ENCODE measurements at places on chromosomes 5 and 9. TPM values are rescaled to one million over a fixed set of nuclear protein-coding genes. Genes with fewer than 3 reads are reported as not detected.

GRCh38 chr5:57302164-57302563, 128.3 kb downstream of the GPBP1 start:
- H3K4me3 ChIP-seq: no peak overlapping the region
- H3K27me3 ChIP-seq: no peaks in the 10 kb centered on the region
- no peaks in the 10 kb centered on the region for H3K36me3 ChIP-seq

- no peak for DNase-seq
- peaks cover 11% of the 10 kb centered on the region for H3K27me3 ChIP-seq
- no peaks in the 10 kb centered on the region for H3K36me3 ChIP-seq
- H3K27ac ChIP-seq: no peak within 1 kb of the TSS
- H3K4me1 ChIP-seq: no peaks in the 10 kb centered on the region
- H3K4me3 ChIP-seq: peak within 1 kb of the TSS; percentile 67
These were observed at the start of gene TUSC1 for GRCh38 chr9:25678147-25678666. Gene TUSC1 (minus strand): TSS chr9:25678444. CDS start chr9:25678312, 132 bp downstream.

DNA sequence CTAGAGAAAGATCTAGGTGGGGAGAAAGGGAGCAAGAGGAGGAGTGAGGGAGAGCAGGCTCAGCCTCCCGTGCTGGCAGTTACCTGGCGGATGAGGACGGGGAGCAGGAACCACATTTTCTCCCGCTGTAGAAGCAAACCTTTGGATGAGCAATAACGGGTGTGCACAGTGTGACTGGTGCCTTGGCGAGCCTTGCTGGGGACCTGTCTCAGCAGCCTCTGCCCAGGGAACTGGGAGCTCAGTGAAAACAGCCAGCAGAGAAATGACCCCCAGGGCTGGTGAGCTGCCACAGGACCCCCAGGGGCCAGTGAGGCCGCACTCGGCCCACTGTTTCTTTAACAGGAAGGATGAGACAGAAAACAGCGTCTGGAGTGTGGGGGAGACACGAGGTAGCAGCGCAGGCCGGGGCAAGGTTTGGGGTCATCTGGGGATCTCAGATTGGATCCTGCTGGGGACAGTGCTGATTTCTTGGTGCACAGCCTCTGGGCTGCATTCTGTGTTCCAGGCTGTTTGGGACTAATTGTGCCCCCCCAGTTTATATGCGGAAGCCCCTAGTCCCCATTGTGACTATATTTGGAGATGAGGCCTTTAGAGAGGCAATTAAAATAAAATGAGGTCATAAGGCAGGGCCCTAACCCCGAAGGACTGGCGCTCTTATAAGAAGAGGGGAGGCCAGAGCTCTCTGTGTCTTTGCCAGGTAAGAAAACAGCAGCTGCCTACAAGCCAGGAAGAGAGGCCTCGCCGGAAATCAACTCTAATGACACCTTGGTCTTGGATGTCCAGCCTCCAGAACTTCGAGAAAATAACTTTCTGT, 118.8 kb upstream of the PHYKPL start:
- H3K27me3 ChIP-seq: no peaks in the 10 kb centered on the region
- H3K4me1 ChIP-seq: no peaks in the 10 kb centered on the region
- no peak overlapping the region for H3K27ac ChIP-seq
- H3K36me3 ChIP-seq: no peaks in the 10 kb centered on the region

DNA sequence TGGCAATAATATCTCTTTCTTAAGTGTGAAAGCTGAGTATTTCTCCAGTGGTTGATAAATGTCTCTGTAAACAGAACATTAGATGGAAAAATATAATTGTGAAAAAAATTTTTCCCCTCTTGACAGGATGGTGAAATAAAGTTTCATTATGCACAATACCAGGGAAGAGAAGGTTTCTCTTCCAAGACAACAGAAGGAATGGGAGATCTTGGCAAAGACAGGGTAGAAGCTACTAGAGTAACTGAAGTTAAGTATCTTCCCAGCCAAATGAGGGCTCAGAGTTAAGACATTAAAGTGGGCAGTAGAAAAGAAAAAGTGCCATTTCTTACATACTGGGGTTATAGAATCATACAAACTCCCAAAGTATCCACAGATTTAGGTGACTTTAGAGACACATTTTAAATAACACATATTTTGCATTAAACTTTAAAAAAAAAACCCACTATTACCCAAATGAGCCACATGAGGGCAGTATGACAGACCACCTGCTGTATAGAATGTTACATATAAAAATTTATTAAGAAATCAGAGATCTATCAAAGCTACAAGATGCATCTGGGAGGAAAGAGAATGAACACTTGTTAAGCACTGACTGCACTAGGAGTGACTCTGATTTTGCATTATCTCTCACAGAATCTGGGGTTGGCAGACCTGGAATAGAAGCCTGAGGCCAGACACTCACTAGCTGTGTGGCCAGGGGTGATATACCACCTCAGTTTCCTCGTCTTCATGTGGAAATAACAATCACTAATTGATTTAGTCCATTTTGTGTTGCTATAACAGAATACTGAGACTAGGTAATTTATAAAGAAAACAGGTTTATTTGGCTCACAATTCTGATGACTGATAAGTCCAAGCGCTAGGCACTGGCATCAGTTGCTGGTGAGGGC, 98.5 kb downstream of the ARSB start:
- no peak overlapping the region for H3K4me3 ChIP-seq
- H3K27me3 ChIP-seq: no peaks in the 10 kb centered on the region
- H3K4me1 ChIP-seq: peaks cover 4% of the 10 kb centered on the region
- peaks cover 3% of the 10 kb centered on the region for H3K36me3 ChIP-seq
- H3K27ac ChIP-seq: no peak overlapping the region
- peak; percentile 29 for DNase-seq

- DNase-seq: no peak
- no peaks in the 10 kb centered on the region for H3K27me3 ChIP-seq
- H3K4me1 ChIP-seq: peaks cover 6% of the 10 kb centered on the region
- no peak overlapping the region for H3K27ac ChIP-seq
These were observed 4.5 kb downstream of the SLF1 start for GRCh38 chr5:94623011-94623410.

DNA sequence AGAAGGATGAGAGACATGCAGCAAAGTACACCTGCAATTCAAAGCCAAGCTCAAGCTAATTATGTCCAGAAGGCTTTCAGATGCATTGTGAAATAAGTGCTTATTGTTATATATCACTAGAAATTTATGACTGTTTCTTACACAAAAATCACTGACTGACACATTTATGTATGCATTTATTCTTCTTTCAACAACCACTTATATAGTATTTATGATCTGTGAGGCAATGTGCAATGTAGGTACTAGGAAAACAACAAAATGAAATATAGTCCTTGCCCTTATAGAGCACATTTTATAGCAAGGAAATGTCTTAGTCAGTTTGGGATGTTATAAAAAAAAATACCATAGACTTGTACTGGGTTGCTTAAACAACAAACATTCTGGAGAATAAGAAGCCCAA, 167.6 kb downstream of the YIPF5 start:
- no peaks in the 10 kb centered on the region for H3K36me3 ChIP-seq
- H3K4me3 ChIP-seq: no peak overlapping the region
- no peaks in the 10 kb centered on the region for H3K27me3 ChIP-seq
- H3K4me1 ChIP-seq: no peaks in the 10 kb centered on the region
- H3K27ac ChIP-seq: no peak overlapping the region

GRCh38 chr9:131017067-131017466, 8.1 kb downstream of the LAMC3 start:
- no peaks in the 10 kb centered on the region for H3K4me1 ChIP-seq
- no peak for DNase-seq
- no peak overlapping the region for H3K27ac ChIP-seq
- no peak overlapping the region for H3K4me3 ChIP-seq
- peaks cover 2% of the 10 kb centered on the region for H3K27me3 ChIP-seq

GRCh38 chr5:39714036-39714698, 289.4 kb upstream of the DAB2 start:
- no peak overlapping the region for H3K4me3 ChIP-seq
- DNase-seq: peak; percentile 1
- no peaks in the 10 kb centered on the region for H3K36me3 ChIP-seq

DNA sequence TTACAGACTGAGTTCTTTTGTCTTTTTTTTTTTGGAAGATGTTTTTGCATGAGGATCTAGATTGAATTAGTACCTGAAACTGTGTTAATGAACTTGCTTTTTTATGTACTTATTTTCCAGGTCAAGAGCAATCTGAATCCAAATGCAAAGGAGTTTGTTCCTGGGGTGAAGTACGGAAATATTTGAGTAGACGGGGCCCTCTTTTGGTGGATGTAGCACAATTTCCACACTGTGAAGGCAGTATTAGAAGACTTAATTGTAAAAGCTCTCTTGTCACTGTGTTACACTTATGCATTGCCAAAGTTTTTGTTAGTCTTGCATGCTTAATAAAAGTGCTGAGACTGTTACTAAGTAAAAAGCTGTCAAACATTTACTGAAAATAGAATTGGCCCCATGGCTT, 14.5 kb downstream of the SLC23A1 start:
- H3K36me3 ChIP-seq: peaks cover 6% of the 10 kb centered on the region
- H3K27ac ChIP-seq: no peak overlapping the region
- no peak overlapping the region for H3K4me3 ChIP-seq
- H3K4me1 ChIP-seq: no peaks in the 10 kb centered on the region

GRCh38 chr9:34653151-34654072, 1.4 kb downstream of the IL11RA start:
- no peaks in the 10 kb centered on the region for H3K27me3 ChIP-seq
- H3K27ac ChIP-seq: no peak overlapping the region
- no peaks in the 10 kb centered on the region for H3K36me3 ChIP-seq
- no peak overlapping the region for H3K4me3 ChIP-seq

DNA sequence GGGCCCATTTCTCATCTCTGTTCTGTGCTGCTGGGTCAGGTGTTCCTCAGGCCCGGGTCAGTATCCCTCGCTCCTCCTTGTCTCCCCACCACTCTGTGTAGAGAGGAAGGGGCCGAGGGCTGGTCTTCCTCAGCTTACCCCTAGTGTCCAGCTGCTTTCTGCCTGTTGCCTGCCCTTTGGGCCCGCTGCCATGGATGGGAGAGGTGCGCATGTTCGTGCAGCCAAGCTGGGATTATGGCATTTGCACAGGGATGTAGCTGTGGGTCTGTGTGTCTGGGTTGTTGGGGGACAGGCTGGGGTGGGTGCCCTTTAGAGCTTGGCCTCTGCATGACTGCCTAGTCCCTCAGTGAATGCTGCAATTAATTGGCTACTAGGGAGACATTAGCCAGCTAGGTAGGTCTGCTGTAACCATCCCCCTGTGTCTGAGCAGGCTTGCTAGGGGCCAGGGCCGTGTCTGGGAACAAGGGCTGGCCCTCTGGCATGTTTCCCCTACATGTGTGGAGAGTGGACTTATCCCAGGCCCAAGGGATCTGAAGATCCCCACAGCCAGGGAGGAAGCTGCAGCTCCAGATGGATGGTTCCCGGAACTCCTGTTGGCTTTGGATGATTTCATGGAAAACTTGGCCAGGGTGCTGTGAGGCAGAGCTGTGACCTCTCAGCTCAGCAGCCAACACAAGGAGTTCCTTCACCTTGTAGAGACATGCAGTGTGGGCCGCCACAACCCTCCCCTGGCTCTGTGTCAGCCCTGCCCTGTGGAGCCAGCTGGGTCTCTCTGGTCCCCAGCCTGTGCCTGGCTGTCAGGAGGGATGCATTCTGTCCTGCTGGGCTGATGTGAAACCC, 161.9 kb downstream of the MACROH2A1 start:
- H3K4me1 ChIP-seq: no peaks in the 10 kb centered on the region
- no peak for DNase-seq
- H3K4me3 ChIP-seq: no peak overlapping the region
- no peaks in the 10 kb centered on the region for H3K27me3 ChIP-seq
- no peak overlapping the region for H3K27ac ChIP-seq
- H3K36me3 ChIP-seq: no peaks in the 10 kb centered on the region

- peaks cover 5% of the 10 kb centered on the region for H3K36me3 ChIP-seq
- H3K27me3 ChIP-seq: no peaks in the 10 kb centered on the region
- H3K27ac ChIP-seq: no peak overlapping the region
- no peaks in the 10 kb centered on the region for H3K4me1 ChIP-seq
These were observed 47.2 kb downstream of the ZCCHC7 start for GRCh38 chr9:37167456-37168047.

GRCh38 chr9:92804727-92805126, 40.1 kb upstream of the BICD2 start:
- H3K27ac ChIP-seq: no peak overlapping the region
- H3K27me3 ChIP-seq: peaks cover 60% of the 10 kb centered on the region
- H3K4me3 ChIP-seq: no peak overlapping the region
- no peaks in the 10 kb centered on the region for H3K36me3 ChIP-seq
- H3K4me1 ChIP-seq: peaks cover 7% of the 10 kb centered on the region

- H3K4me1 ChIP-seq: no peaks in the 10 kb centered on the region
- DNase-seq: no peak
- H3K27ac ChIP-seq: no peak overlapping the region
These were observed 94.4 kb downstream of the IZUMO3 start for GRCh38 chr9:24451346-24451745.

- H3K27ac ChIP-seq: no peak overlapping the region
- DNase-seq: no peak
- peaks cover 13% of the 10 kb centered on the region for H3K4me1 ChIP-seq
- no peaks in the 10 kb centered on the region for H3K27me3 ChIP-seq
- H3K4me3 ChIP-seq: no peak overlapping the region
- H3K36me3 ChIP-seq: no peaks in the 10 kb centered on the region
These were observed 29.4 kb upstream of the FGF1 start for GRCh38 chr5:142715291-142715690.

- no peak for DNase-seq
- H3K27me3 ChIP-seq: peaks cover 19% of the 10 kb centered on the region
- no peaks in the 10 kb centered on the region for H3K36me3 ChIP-seq
- H3K4me1 ChIP-seq: peaks cover 8% of the 10 kb centered on the region
- H3K27ac ChIP-seq: no peak overlapping the region
These were observed 153.5 kb upstream of the S1PR3 start for GRCh38 chr9:88837731-88838130.

- no peaks in the 10 kb centered on the region for H3K4me1 ChIP-seq
- H3K4me3 ChIP-seq: no peak overlapping the region
- no peaks in the 10 kb centered on the region for H3K27me3 ChIP-seq
These were observed 323.9 kb upstream of the PTGER4 start for GRCh38 chr5:40355846-40356245.

DNA sequence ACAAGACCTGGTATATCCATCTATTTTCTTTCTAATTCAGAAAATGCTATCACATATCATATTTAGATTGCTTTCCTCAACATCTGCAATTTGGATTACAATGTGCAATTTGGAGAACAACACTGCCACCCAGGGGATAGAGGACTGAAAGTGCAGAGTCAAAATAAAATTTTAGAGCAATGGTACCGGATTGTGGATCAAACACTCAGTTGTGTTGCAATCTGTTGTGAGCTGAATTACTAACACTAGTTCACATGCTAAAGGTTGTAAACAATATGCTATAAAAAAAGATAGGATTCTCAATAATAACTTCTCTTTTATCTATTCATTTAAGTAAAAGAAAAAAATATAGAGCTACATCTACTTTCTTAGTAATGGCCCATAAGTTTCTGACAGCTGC, 11.9 kb upstream of the SRFBP1 start:
- no peaks in the 10 kb centered on the region for H3K4me1 ChIP-seq
- no peaks in the 10 kb centered on the region for H3K27me3 ChIP-seq
- H3K27ac ChIP-seq: no peak overlapping the region
- DNase-seq: peak; percentile 6
- no peaks in the 10 kb centered on the region for H3K36me3 ChIP-seq

The FBP2 gene
- total RNA-seq: not detected

The PCDH12 gene
- total RNA-seq: not detected

The NSG2 gene
- total RNA-seq: not detected

The ACOT12 gene
- total RNA-seq: not detected

The EDIL3 gene
- total RNA-seq: 0.18 TPM

The NMUR2 gene
- not detected for total RNA-seq

The TMEM8B gene
- total RNA-seq: 7.3 TPM

The RPS14 gene
- 4,818 TPM for total RNA-seq

The ITGA1 gene
- 5.2 TPM for total RNA-seq

The RAB3C gene
- not detected for total RNA-seq

The FOXB2 gene
- not detected for total RNA-seq

The PAEP gene
- total RNA-seq: not detected

The DTWD2 gene
- 3.0 TPM for total RNA-seq

The KCNN2 gene
- not detected for total RNA-seq

The REEP2 gene
- total RNA-seq: 0.18 TPM

The HRCT1 gene
- total RNA-seq: not detected

The ZFAND5 gene
- total RNA-seq: 112 TPM

The ZNF169 gene
- total RNA-seq: 19.8 TPM
